ENCODE measurements at places on chromosomes 13 and 19. TPM values are rescaled to one million over a fixed set of nuclear protein-coding genes. Genes with fewer than 3 reads are reported as not detected.

MUC16 gene
- total RNA-seq: 342 TPM

- no peak for DNase-seq
Observed at GRCh38 chr13:83666141-83666540, 216.1 kb downstream of the SLITRK1 start.

DNA sequence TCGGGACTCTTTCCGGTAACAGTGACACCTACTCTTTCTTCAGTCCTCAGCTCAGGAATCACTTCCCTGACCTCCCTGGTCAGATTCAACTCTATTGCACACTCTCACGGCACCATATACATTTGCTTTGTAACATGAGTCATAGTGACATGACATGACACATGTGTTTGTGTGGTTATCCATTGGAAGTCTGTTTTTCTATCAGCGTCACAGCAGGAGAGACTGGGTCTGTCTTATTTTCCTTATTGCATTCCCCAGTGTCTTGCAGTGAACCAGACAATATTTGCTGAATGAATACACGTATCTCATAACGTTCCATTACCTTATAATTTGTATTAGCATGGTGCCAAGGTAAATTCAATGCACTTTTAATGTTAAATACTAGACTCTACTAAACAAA, 102.0 kb downstream of the DCLK1 start:
- no peak for DNase-seq

OR10H1 gene
- not detected for total RNA-seq

LYPD5 gene
- total RNA-seq: 0.85 TPM

WDR62 gene
- total RNA-seq: 3.3 TPM

DNA sequence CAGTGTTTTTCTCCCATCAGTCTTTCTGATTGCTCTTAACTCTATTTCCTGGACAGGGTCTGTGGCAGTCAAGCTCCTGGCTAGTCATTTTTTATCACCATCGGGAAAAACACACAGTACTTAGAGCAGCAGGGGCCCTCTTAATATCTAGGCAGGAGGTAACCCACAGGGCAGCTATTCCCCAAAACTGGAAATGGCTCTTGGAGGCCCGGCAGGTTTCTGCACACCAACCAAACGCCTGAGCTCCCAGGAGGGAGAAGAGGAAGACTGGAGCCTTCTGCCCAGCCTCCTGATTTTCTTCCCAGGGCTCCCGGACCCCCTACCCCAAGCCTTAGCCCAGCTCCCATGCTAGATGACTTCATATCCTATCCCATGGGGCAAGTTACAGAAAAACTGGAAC, 49.3 kb upstream of the VSTM2B start:
- DNase-seq: no peak

- no peak for DNase-seq
Observed at GRCh38 chr13:47803131-47803530, 197.9 kb downstream of the SUCLA2 start.

FFAR1 gene
- total RNA-seq: 2.1 TPM

DNA sequence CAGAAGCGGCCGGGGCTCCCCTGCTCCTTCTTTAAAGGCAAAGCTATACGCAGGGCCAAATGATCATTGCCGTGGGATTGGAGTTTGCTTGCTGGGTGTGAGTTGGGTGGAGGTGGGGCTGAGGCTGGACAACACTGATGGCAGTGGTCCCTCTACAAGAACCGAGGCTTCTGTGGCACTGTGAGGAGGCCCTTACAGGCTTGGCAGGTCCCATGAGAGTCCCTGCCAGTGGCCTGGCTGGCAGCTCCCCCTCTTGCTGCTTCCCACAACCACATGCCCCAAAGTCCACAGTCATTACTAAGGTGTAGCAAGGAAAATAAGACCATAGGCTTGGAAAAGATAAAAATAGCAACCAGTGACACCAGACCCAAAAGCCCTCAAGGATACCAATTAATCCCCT, 98.4 kb downstream of the ANKRD10 start:
- no peak for DNase-seq

- no peak for DNase-seq
Observed at GRCh38 chr19:956766-957440, 27.2 kb upstream of the WDR18 start.

GRCh38 chr13:24629320-24629719, 50.9 kb upstream of the ATP12A start:
- DNase-seq: no peak

- DNase-seq: no peak
Observed at GRCh38 chr19:2969104-2969504, 8.3 kb upstream of the TLE6 start.

DNA sequence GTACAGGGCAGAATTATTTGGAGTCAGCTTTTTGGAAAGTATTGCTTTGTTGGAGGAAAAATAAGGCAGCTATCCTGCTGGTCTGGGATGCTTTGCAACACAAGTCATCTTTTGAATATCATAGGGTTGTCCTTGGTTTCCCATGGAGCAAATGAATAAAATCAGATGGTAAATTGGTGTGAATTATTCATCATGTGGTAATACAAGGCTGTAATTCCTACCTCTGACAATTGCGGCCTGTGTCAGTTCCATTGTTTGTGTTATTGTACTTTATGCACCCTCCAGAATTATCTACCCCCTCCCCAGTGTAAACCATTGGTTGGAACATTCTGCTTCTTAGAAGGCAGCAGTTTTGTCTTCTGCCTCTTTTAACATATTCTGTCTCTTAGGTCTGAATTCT, 46.2 kb downstream of the RNASEH2B start:
- DNase-seq: no peak

LGALS4 gene
- total RNA-seq: 33.4 TPM

DNA sequence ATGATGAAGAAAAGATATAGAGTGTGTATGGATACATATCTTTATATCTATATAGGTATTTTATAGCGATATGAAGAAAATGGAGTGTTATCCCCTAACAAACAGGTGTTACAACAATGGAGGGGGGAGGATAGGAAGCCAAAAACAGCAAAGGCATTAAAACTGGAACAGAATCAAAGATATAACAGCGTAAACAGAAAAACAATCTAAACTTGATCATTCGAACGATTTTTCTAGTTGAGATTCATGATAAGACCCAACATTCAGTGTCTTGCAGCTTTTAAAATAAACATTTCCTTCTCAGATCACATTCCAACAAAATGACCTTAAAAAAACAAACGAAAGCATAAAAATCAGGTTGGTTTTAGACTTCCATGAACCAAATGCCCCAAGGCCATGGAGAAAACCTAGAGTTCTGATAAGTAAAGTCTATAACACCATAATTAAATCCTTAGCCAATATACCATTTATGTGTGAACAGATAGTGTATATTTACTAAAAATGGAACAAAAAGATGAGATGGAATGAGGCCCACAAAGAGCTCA, 55.7 kb downstream of the CAB39L start:
- no peak for DNase-seq

DNA sequence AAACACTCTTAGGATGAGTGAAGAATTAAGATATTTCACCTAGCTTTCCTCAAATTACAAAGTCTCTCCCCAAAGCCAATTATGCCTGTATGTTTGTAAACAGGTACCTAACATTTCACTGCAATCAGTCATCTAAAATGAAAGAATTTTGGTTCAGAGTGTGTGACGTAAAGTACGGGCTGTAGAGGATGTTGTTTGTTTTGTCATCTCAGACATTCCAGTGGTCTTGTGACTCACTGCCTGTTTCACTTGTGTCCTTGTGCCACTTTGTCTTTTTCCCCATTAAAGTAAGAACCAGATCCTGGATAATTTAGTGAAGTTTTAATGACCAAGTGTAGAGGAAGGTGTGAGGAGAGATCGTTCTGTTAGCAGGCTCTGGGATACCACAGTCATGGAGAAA, 28.6 kb upstream of the EID2 start:
- DNase-seq: no peak

DNA sequence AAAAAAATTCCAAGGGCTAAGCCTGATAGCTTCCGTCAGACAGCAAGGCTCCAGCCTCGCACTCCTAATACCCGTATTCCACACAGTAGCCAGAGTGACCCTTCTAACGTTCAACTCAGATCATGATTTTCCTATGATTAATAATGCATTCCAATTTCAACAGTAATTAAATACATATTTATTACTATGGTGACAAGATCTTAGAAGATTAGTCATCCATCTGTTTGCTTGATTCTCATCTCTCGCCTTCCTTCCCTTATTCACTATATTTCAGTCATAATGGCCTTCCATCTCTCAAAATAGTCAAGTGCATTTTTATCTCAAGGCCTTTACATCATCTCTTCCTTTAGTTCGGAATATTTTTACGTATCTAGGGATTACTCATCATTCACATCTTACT, 621.2 kb upstream of the SPRY2 start:
- no peak for DNase-seq

- no peak for DNase-seq
Observed at GRCh38 chr13:80109303-80109702, 231.6 kb downstream of the SPRY2 start.

GRCh38 chr13:75430436-75431209, 51.3 kb downstream of the TBC1D4 start:
- no peak for DNase-seq

DNA sequence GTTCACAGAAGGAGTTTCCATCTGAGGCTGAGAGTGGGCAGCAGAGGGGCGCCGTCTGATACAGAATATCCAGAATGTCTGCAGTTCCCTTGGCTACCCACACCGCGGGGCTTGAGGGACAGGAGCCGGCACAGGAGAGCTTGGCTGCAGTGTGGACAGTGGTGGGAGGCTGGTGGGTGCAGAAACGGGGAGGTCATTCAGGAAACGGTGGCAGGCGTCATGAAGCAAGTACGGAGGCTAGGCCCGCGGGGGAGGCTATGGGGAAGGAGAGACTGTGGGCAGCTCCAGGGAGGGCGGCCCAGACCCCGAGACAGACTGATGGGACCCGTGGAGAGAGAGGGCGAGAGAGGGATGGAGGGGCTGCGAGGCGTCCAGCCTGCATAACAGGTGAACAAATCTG, 55.2 kb upstream of the UQCRFS1 start:
- peak; percentile 47 for DNase-seq

LMTK3 gene
- 21.6 TPM for total RNA-seq

DNA sequence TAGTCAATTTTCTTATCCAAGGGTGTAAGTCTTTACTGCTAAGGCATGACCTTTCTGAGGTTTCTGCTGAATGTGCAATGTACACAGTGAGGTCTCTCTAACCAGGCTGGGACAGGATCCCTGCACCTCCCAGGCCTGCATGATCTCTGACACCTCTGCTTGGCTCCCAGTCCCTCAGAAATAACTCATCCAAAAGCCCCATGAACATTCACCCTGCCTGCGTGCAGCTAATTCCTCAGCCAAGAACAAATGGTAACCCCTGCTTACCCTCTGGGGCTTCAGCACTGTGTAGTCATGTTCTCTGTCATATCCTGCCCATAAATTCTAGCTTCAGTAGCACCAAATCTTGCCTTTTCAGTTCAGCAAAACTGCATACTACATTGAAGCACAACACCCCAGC, 1146.3 kb upstream of the MIR17HG start:
- DNase-seq: no peak

DNA sequence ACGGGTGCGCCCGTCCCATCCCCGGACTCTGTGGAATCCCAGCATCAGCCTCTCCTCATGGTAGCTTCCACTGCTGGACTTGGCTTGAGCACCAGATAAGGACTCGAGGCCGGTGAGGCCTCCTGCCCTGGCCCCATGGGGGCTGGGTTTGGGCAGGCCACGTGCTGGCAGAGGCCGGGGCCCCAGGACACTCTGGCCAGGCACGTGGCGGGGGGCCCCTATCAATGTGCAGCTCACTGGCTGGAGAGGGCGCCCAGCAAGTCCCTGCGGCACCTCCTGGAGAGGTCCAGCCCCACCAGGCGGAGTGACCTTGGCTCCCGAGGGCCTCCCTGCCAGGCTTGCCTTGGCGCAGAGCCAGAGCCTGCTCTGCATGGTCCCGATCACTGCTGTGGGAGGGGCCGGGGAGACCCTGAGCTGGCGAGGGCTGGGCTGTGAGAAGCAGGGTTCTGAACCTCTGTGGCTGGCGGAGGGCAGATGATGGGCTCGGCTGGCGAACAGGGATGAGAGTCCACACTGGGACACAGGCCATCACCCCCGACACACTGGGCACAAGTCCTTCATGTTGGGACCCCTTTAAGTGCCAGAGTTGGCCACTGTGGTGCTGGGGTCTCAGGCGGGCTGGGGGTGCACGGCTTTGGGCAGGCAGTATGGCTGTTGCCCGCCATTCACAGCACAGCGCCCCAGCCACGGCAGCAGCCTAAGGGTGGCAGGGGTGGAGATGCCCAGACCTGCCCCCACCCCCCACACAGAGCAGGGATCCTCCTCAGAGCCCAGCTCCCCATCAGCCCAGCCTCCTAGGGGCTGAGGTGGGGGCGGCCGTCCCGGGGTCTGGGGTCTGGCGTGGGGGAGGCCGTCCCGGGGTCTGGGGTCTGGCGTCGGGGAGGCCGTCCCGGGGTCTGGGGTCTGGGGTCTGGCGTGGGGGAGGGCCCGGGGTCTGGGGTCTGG, 19.1 kb downstream of the CEBPG start:
- DNase-seq: no peak

DNA sequence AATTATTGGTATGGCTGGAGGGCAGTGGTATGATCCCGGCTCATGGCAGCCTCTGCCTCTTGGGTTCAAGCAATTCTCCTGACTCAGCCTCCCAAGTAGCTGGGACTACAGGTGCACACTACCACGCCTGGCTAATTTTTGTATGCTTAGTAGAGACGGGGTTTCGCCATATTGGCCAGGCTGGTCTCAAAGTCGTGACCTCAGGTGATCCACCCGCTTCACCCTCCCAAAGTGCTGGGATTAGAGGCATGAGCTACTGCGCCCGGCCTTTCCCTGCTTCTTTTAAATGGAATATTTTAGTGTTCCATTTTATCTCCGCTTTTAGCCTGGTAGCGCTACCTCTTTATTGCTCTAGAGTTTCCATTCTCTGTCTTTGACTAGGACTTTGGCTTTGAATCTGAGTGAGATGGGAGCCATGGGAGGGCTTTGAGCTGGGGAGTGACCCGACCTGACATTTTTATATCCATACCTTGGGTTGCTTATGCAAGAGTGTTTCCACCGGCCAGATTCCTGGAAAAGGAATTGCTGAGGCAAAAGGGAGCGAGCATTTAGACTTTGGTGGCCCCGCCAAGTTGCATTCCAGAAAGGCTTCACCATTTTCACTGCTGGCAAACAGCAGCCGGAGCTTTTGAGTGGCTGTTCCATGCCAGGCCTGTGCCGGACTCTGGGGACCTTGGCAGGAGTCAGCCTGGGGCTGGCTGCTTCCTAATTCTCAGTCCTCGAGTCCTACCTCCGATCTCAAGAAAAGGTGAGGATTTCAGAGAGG, 22.9 kb downstream of the BICRA start:
- DNase-seq: no peak

GRCh38 chr13:111489301-111489700, 168.9 kb downstream of the TEX29 start:
- peak; percentile 54 for DNase-seq
